ENCODE measurements at places on chromosomes 13 and 19. TPM values are rescaled to one million over a fixed set of nuclear protein-coding genes. Genes with fewer than 3 reads are reported as not detected.
A peak's percentile ranks its signal among the peaks of the same experiment; 100 is the strongest.

GRCh38 chr13:50798923-50799322 lies 44.6 kb downstream of the DLEU7 start:
- DNase-seq: no peak

DNA sequence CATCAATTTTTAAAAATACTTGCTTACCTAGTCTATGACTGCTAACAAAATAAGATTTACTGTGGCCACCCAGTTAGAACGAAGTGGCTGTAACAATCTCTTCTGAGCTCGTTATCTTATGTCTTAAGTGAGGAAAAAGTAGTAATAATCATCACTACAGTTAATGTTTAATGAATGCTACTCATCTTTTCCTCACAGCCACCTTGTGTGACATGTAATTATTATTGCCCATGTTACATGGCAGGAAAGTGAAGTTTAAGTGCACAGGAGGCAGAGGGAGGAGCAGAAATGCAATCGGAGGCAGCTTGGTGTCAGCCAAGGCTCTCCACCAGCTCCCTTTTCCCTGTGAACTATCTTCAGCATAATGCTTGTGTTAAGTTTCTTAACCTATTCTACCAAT lies 260.3 kb downstream of the B3GLCT start:
- no peak for DNase-seq

The LILRA1 gene
- not detected for total RNA-seq

DNA sequence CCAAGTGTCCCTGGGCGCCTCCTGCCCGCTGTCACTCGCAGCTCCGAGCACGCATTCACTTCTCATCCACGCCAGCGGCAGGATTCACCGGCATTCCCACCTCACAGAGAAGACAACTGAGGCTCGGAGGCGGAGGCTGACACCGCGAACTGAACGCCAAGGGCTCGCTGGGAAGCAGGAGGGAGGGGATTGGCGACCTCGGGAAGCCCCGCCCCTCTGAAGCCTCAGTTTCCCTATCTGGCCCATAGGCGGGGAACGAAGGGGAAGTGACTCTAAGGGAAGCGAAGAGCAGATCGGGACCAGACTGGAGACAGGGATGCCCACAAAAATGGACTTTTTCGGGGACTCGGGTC lies 256 bp downstream of the MICOS13 start:
- no peak for DNase-seq

- DNase-seq: peak; percentile 77
These were observed 958 bp downstream of the JUND start for GRCh38 chr19:18280247-18281081.

All from activated CD8-positive, alpha-beta T cell treated with anti-CD3 and anti-CD28 coated beads, Interleukin-2, amount 10 ng/mL, durations not matched to agents 7 days and 5 days (primary cell).